ENCODE measurements at places on chromosomes 6 and 20.

DNA sequence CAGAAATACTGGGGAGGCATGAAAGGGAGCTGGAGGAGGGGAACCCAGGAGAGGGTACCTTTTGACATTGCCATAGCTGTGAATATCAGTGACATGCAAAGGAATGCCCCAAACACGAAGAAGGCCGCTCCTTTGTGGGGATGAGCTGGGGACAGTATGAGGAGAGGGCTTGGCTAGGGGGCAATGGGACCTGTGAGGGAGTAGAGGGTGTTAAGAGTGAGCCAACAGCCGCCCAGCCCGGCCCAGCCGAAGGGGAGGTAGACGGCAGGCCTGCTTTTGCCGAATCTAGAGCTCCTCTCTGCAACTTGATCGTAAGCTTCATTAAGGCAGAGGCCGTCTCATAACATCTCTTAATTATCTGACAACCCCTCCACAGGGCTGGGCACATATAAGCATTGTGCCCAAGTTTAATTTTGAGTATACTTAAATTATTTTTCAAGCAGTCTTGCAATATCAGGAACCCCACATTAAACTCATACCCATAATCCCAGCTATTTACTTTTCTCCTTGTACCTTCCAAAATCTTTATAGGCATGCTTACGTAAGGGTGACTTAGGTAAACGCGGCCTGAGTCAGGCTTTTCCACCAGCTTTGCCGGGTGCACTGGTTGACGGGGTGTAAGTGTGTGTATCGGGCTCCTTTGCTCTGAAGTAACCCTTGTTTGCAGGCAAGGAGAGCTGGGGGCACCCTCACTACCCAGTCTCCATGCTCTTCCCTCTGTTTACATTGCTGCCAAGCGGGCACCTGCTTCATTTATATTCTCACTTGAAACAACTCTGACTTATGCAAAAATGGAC is 24.9 kb upstream of the VEGFA start:
- no peak overlapping the region for H3K4me3 ChIP-seq
- DNase-seq, result no peak
- no peak overlapping the region for H3K27ac ChIP-seq
- no peaks in the 10 kb centered on the region for H3K36me3 ChIP-seq

DNA sequence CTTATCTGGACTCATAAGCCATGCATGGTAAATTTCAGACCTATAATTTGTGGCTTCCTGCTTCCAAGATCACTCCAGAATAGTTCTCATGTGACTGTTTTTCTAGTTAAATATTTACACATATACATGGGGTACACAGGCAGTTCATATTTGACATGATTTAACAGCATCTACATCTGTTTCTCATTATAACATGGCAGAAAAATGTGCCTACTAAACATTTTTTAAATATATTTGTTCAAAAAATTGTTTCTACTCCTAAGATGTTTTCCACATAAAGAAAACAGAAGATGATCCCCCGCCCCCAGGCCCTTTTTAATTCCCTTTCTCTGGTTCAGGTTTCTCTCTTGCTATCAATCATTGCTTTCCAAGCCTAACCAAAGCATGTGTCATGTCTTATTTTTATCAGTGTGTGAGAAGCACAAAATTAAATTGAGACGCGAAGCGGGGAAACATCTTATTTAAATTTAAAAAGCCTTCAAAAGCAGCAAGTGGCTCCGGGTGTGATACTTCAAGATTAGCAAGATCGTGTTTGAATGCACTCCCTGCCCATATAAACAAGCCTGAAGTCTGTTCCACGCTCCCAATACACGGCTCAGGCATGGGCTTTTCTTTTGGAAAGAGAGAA is 37.3 kb downstream of the IPCEF1 start:
- no peak overlapping the region for H3K27ac ChIP-seq
- no peak overlapping the region for H3K4me3 ChIP-seq
- no peaks in the 10 kb centered on the region for H3K4me1 ChIP-seq
- DNase-seq, result no peak
- no peaks in the 10 kb centered on the region for H3K36me3 ChIP-seq

DNA sequence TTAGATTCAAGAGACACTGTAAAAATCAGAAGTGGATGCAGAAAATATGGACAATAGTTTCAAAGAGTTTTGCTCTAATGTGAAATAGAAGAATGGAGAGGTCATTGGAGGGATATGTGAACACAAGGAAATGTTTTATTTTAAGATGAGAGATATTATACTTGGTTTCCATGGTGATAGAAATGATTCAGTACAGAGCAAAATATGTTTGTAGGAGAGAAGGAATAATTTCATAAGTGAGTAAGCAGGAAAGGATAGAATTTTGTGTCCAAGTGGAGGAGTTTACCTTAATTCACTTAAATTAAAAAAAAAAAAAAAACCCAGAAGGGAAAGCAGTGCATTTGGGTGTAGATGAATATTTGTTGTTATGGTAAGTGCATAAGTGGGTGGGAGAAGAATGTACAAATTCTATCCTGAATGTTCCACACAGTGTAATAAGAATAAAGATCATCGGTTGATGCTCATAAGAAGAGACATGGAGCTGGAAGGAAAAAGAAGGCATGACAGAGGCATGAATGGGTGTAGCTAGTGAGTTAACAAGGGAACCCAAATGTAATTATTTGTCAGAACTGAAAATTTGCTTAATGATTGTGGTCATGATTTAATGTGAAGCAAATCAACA is 688.9 kb upstream of the GJE1 start:
- no peaks in the 10 kb centered on the region for H3K36me3 ChIP-seq
- DNase-seq, result no peak
- no peak overlapping the region for H3K4me3 ChIP-seq
- no peak overlapping the region for H3K27ac ChIP-seq
- no peaks in the 10 kb centered on the region for H3K27me3 ChIP-seq
- H3K4me1 ChIP-seq, result no peaks in the 10 kb centered on the region

- no peak for DNase-seq
- H3K4me1 ChIP-seq, result no peaks in the 10 kb centered on the region
- H3K36me3 ChIP-seq, result no peaks in the 10 kb centered on the region
- no peak overlapping the region for H3K27ac ChIP-seq
- no peak overlapping the region for H3K4me3 ChIP-seq
- peaks cover 12% of the 10 kb centered on the region for H3K27me3 ChIP-seq
Measured at GRCh38 chr20:1813101-1813529, 82.1 kb upstream of the SIRPA start.

GRCh38 chr20:54123587-54124180 is 50.1 kb downstream of the CYP24A1 start:
- no peak overlapping the region for H3K4me3 ChIP-seq
- no peaks in the 10 kb centered on the region for H3K36me3 ChIP-seq
- H3K4me1 ChIP-seq, result peaks cover 9% of the 10 kb centered on the region
- H3K27ac ChIP-seq, result no peak overlapping the region
- H3K27me3 ChIP-seq, result no peaks in the 10 kb centered on the region

- H3K4me1 ChIP-seq, result peaks cover 6% of the 10 kb centered on the region
- no peak overlapping the region for H3K27ac ChIP-seq
- H3K4me3 ChIP-seq, result peak overlapping the region; percentile 88
- no peak for DNase-seq
- H3K27me3 ChIP-seq, result peaks cover 28% of the 10 kb centered on the region
Measured at GRCh38 chr6:26330859-26331217, 34.2 kb upstream of the BTN3A2 start.

GRCh38 chr6:6546318-6547109 is 42.0 kb upstream of the LY86 start:
- DNase-seq, result peak; percentile 73
- peaks cover 6% of the 10 kb centered on the region for H3K27me3 ChIP-seq
- peak overlapping the region; percentile 15 for H3K27ac ChIP-seq
- H3K4me3 ChIP-seq, result peak overlapping the region; percentile 75

- H3K27ac ChIP-seq, result no peak overlapping the region
- peaks cover 2% of the 10 kb centered on the region for H3K4me1 ChIP-seq
- DNase-seq, result no peak
- peaks cover 3% of the 10 kb centered on the region for H3K27me3 ChIP-seq
- H3K4me3 ChIP-seq, result no peak overlapping the region
Measured at GRCh38 chr6:133426038-133426437, 184.9 kb downstream of the EYA4 start.

- no peak overlapping the region for H3K27ac ChIP-seq
- no peaks in the 10 kb centered on the region for H3K27me3 ChIP-seq
- H3K4me1 ChIP-seq, result no peaks in the 10 kb centered on the region
- H3K36me3 ChIP-seq, result no peaks in the 10 kb centered on the region
Measured at GRCh38 chr6:11613858-11614257, 76.3 kb downstream of the TMEM170B start.

GRCh38 chr6:151761851-151762250 is 45.6 kb upstream of the ESR1 start:
- H3K27me3 ChIP-seq, result no peaks in the 10 kb centered on the region
- no peak for DNase-seq
- no peak overlapping the region for H3K4me3 ChIP-seq
- peaks cover 3% of the 10 kb centered on the region for H3K4me1 ChIP-seq
- H3K36me3 ChIP-seq, result no peaks in the 10 kb centered on the region

DNA sequence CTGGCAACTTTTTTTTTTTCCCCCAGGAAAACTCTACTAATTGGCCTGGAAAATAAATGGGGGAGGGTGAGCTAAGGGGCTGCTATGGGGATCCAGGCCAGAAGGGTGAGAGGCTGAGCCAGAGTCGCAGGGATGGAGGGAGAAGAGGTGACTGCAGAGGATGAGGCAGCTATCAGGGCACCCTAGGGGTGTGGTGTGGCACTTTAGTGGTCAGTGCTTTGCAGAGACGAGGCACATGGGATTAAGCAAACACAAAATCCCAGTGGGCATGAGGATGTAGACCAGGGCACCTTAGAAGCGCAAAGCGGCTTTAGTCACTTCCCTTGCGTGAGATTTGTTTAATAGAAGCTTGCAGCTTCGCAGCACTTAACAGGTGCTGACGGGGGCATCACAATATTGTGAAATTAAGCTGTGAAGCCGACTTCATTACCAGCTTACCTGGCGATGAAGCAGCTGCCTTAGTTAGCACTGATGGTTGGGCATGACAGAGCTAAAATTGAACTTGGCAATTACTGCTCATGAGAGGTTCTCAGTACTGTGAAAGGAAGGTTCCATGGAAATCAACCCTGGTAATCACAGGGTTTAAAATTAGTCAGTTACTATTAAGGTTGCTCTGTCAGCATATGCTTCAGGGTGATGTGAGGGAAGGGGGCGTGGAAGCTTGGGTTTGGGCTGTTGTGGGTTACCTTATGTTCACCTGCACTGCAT is 26.0 kb downstream of the TOX2 start:
- no peak overlapping the region for H3K27ac ChIP-seq
- H3K36me3 ChIP-seq, result no peaks in the 10 kb centered on the region
- DNase-seq, result no peak
- H3K27me3 ChIP-seq, result peaks cover 3% of the 10 kb centered on the region
- H3K4me3 ChIP-seq, result no peak overlapping the region

DNA sequence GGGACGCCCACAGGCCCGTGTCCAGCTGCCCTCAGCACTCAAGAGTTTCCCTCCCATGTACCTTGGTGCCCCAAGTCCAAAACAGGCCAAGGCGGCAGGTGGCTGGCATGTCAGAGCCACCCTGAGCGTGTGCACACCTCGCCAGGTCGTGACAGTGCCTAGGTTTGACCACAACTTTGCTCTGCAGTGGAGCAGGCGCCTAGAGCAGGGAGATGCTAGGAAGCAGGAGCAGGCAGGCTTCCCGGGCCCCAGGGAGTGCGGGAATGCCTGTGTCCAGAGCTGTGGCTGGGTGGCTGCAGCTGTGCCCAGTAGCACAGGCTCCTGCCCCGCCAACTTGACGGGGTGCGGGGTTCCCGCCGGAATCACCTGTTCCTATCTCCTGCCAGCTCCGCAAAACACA is 380.8 kb upstream of the IMPG1 start:
- H3K4me3 ChIP-seq, result no peak overlapping the region
- H3K4me1 ChIP-seq, result no peaks in the 10 kb centered on the region
- no peak overlapping the region for H3K27ac ChIP-seq
- no peak for DNase-seq

DNA sequence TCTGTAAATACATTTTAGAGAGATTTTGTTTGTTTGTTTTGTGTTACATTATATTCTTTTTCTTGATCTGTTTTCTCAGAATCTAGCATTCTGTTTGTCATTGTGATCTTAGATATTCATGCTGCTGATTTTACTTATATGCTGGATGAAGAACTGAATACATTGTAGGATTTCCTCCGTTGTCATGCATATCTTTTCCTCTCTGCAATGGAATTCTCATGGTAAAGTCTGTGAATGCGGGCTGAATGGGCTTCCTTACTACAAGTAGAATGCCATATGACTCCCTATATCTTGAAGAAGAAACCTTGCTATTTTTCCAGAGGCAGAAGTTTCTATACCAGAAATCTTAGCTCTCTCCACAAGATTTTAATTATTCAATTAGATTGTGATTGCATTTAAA is 2.4 kb upstream of the DEFB114 start:
- DNase-seq, result no peak
- H3K27me3 ChIP-seq, result no peaks in the 10 kb centered on the region
- no peaks in the 10 kb centered on the region for H3K4me1 ChIP-seq
- no peaks in the 10 kb centered on the region for H3K36me3 ChIP-seq
- H3K27ac ChIP-seq, result no peak overlapping the region
- no peak overlapping the region for H3K4me3 ChIP-seq

GRCh38 chr6:20001286-20001685 is 164.1 kb downstream of the ID4 start:
- no peak for DNase-seq
- no peaks in the 10 kb centered on the region for H3K36me3 ChIP-seq
- H3K27ac ChIP-seq, result no peak overlapping the region
- peaks cover 31% of the 10 kb centered on the region for H3K4me1 ChIP-seq

- no peaks in the 10 kb centered on the region for H3K4me1 ChIP-seq
- H3K36me3 ChIP-seq, result no peaks in the 10 kb centered on the region
- H3K27ac ChIP-seq, result no peak overlapping the region
Measured at GRCh38 chr20:8117636-8118035, 14.4 kb upstream of the PLCB1 start.

GRCh38 chr20:22374066-22374465 is 210.3 kb downstream of the FOXA2 start:
- no peak overlapping the region for H3K27ac ChIP-seq
- H3K4me3 ChIP-seq, result no peak overlapping the region
- H3K27me3 ChIP-seq, result no peaks in the 10 kb centered on the region

- peaks cover 2% of the 10 kb centered on the region for H3K27me3 ChIP-seq
- no peaks in the 10 kb centered on the region for H3K4me1 ChIP-seq
- H3K4me3 ChIP-seq, result no peak overlapping the region
- no peak overlapping the region for H3K27ac ChIP-seq
- no peaks in the 10 kb centered on the region for H3K36me3 ChIP-seq
Measured at GRCh38 chr20:60935971-60936370, 316.1 kb upstream of the CDH4 start.

DNA sequence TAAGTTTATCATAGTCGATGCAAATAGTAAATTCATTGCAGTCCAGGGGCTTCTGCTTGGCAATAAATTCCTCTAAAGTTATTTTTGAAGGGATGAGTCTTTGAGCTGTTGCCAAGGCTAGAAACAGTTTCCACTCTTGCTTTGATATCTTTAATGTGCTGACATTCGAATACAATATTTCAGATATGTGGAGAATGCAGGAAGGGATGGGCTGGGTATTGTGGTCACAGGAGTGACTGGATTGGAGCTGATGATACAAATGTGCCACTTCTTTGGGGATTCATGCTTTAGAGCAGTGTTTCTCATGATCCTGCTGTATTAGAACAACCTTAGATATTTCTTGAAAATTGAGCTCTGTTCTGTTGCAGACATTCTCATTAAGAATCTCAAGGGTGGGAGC is 139.0 kb downstream of the PRDM13 start:
- H3K36me3 ChIP-seq, result no peaks in the 10 kb centered on the region
- H3K4me3 ChIP-seq, result no peak overlapping the region
- no peak for DNase-seq
- no peaks in the 10 kb centered on the region for H3K4me1 ChIP-seq
- H3K27me3 ChIP-seq, result no peaks in the 10 kb centered on the region
- H3K27ac ChIP-seq, result no peak overlapping the region

Measured in glutamatergic neuron (in vitro differentiated cells).